ENCODE measurements at places on chromosomes 12 and 14.

DNA sequence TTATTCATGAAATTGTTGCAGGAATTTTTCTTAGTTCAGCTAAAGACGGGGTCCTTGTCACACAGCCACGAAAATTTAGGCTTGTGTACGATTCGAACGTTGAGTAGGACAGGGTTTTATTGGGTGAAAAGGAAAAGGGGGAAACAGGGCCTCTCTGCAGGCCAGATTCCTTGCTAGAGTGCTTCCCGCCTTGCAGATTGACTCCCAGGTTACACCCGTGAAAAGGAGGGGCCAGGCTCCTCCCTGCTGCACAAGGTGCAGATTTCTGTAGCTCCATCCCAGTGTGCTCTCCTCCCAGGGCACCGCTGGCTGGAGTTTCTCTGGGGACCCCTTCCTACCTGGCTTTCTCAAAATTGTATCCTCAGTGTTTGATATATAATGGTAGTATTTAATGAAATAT is 221.5 kb downstream of the ERC1 start:
- no peak for DNase-seq

- DNase-seq: no peak
Measured at GRCh38 chr12:92530706-92531105, 172.1 kb upstream of the PLEKHG7 start.

GRCh38 chr12:29396774-29397173 is 15.8 kb upstream of the ERGIC2 start:
- no peak for DNase-seq

- no peak for DNase-seq
Measured at GRCh38 chr12:3101309-3102024, 24.3 kb downstream of the TSPAN9 start.

DNA sequence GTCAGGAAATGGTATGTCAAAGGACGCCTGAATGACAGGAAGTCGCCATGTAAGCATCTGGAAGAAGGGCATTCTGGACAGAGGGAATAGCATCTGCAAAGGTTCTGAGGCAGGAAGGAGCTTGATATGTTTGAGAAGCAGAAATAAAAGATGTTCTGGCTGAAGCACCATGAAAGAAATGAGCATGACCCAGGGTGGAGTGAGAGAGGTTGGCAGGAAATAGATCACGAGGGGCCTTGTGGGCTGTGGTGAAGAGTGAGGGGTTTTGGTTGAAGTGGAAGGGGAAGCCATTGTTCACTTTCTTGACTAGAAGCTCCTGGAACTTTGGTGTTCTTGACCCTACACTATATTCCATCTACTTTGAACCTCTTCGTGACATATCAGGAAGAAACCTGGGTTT is 99.4 kb upstream of the PARP11 start:
- DNase-seq: no peak

DNA sequence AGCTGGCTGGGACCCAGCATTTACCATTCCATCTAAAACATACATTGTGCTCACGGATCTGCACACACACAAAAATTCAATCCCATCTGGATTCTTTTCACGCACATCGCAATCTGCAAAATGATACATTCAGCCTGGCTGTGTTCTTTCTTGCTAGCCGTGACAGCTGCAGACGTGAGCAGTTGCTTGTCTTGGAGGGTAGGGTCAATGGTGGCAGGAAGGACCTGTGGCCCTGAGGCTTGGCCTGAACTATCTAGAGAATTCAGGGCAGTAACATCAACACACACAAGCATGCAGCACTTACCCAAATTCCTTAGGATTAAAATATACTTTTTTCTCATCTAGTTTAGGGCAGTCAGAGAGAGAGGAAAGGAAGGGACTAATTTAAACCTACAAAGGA is 72.0 kb downstream of the DICER1 start:
- DNase-seq: no peak

- DNase-seq: no peak
Measured at GRCh38 chr12:62016021-62016420, 244.2 kb upstream of the USP15 start.

- DNase-seq: no peak
Measured at GRCh38 chr12:116087399-116087798, 190.1 kb downstream of the MED13L start.

- DNase-seq: no peak
Measured at GRCh38 chr14:71203306-71203705, 296.0 kb downstream of the PCNX1 start.

DNA sequence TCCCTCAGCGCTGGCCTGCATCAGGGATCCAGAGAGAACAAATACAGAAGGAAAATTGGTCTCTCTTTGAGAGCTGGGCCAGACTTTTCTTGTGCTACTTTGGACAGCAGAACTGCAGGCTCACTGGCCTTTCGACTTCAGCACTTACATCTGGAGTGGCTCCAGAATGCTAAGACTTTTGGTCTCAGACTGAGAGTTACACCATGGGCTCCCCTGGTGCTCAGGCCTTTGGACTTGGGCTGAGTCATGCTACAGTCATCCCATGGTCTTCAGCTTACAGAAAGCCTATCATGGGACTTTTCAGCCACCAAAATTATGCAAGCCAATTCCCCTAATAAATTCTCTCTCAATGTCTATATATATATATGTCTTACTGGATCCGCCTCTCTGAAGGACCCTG is 9.0 kb upstream of the CD163 start:
- no peak for DNase-seq

- DNase-seq: no peak
Measured at GRCh38 chr14:77976591-77976990, 176.7 kb downstream of the ADCK1 start.

GRCh38 chr12:114123108-114123507 is 157.0 kb upstream of the RBM19 start:
- DNase-seq: no peak

- no peak for DNase-seq
Measured at GRCh38 chr12:51085757-51086156, 2.4 kb upstream of the CSRNP2 start.

DNA sequence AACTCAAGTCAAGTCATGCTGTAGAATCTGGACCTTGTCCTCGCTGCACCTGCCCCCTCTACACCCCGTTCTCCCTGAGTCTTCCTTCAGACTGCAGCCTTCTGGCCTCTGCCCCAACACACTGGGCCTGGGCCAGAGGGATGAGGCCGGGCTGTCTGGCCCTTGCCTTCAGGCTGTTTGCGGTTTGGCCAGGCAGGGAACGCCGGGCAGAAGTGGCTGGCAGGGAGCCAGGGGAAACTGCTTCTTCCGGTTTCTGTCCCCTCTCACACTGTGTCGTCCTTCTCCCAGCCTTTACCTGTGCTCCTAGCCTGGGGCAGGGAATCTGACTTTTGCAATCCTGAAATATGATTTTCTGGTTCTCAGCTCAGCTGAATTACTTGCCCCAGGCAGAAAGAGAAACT is 13.5 kb downstream of the DGLUCY start:
- no peak for DNase-seq

GRCh38 chr12:19893514-19893913 is 454.2 kb downstream of the AEBP2 start:
- no peak for DNase-seq

DNA sequence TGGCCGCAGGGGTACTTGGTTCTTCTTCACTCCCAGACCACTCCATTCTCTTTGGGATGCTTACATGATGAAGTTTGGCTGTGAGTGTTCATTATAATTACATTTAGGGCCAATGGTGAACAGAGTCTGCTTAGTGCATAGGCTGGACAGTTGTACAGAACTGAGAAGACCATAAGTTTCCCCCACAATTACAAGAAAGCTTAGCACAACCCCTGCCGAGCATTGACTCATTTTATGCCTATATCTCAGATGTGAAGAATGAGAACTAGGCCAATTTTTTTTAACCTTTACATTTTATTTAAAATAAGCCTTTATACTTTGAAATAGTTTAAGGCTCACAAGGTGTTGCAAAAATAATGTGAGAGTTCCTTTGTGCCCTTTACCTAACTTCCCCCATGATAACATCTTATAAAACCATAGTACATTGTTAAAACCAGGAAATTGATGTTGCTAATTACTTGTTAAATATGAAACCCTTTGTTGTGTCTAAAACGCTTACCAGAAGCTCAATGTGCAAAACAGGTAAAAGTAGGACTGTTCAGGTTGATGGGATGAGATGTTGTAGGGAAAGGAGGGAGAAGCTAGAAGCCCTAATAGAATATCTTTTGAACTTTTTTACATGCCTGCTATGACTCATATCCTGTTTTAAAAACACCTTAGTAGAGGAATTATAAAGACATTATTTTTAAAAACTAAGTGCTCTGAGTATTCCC is 47.2 kb downstream of the ALDH1L2 start:
- DNase-seq: no peak

DNA sequence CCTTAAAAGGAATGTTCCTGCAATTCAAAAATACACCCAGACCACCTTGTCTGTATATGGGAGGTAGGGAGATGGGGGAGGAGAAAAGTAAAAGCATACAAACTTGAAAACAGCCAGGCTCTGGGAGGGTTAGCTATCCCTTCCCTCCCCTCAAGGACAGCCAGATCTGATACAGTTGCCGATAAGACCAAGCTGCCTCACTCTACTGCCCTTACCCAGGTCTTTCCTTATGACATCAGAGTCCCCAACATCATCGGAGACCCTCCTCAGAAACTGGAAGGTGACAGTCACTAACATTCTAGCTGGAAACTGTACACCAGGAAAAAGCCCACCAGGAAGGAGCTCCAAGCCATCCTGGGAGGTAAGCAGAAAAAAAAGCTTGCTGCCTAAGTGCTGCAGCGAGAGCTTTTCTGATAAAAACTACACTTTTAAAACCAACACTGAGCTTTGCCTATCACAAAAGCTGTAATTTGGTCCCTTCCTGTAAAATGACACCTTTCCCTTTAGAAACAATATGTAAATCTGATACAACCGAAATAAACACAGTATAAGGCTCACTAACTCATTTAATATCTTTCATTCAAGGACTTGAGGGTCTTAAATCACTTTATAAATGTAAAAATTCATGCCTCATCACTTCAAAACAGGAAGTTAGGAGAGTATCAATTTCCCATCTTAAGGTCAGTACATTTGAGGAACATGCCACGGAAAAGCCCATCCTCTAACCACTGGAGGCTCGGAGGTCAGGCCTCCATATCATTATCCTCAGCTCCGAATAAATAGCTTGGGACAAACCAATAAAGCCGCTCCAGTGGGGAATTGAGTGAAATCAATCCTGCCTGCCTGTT is 20.4 kb upstream of the PLEKHH1 start:
- DNase-seq: no peak

DNA sequence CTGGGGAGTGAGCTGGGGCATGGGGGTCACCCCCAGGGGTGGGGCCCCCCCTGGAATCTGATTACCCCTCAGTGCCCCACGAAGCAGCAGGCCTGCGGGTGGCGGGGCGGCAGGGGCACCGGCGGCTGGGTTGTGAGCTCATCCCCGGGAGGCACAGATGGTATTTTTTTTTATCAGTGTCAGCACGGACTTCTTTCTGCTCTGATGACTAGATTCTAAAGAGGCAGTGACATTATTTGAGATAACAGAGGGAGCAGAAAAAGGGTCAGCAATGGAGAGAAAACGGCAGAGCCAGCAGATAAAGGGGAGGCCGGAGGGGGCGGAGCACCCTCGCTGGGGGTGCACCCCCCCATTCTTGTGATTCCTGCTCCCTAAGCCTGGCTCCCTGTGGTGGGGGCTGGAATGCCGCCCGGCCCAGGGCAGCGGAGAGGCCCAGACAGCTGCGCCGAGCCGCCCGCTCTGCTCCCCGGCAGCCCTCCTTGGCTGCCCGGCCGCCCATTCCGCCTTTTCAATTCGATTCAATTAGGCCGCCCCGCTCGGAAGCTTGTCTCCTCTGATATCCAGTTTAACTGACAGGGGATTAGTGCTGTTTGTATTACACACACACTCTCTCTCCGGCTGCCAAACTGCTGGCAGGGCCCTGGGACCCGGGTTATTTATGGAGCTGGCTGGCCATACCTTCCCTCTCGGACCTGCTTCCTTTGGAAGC is 32.9 kb downstream of the MVK start:
- no peak for DNase-seq

DNA sequence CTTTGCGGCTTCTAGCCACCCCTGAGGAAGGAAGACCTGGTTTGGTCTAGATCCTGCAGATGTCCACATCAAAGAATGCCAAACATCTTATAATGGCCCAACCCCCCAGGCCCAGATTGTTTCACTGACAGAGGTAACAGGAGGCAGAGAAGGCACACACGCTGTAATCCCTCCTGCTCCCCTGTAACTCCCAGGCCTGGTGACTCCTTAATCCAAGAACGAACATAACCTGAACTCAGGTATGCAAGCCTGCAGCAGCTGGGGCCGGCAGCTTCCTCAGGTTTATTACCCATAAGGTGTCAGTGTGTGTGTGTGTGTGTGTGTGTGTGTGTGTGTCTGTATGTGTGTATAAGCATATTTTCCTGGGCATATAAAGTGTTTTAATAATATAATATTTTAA is 52.7 kb downstream of the ERH start:
- no peak for DNase-seq

DNA sequence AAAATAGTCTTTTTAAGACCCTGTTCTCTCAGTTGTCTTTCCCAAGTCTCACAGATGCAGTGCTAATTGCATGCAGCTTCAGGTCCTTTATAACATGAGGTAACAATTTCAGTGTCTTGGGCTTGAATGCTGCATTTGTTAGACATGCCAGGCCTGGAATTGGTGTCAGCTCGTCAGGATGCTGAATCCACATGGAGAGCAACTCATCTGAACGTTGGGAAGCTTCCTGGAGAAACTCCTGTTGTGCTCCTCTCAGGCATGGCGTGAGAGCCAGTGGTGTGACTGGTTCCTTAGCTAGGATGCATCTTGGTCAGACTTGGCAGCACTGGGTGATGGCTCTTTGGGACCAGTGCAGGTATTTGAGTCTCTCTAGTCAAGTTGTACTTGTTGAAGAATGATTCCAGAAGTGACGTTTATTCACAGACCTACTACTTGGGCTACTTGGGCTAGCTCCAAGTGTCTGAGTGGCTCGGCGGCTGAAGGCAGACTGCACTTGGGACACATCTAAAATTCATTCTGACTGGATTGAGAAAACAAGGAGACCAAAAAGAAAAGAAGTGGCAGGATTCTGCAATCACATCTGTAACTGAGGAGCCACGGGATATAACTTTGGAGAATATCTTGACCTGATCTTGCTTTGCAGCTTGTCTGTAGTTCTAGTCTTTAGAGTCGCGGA is 134.8 kb upstream of the ARHGAP5 start:
- DNase-seq: no peak

DNA sequence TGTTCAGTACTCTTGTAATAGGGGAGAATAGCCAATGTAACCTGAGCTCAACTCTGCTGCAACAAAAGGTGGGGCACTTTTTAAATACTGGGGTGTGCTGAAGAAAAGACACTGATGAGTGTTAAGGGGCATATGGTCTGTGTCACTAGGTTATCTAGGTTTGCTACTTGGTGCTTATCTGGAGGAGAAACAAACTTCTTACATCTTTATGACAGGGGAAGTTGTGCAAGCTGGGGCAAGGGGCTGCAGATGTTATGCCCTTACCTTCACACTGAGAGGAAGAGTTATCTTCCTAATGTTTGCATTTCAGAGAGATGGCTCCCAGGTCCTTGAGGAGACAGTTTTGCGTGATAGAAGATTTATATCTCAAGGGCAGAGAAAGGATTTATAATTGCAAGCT is 90.9 kb upstream of the PKP2 start:
- no peak for DNase-seq

- DNase-seq: no peak
Measured at GRCh38 chr12:58028294-58028693, 86.9 kb downstream of the ATP23 start.

- DNase-seq: no peak
Measured at GRCh38 chr12:89750389-89751351, 42.0 kb upstream of the ATP2B1 start.

Data from cortex of kidney (tissue), 1 donor.